Stimulated activated CD4-positive, alpha-beta T cell treated with anti-CD3 and anti-CD28 coated beads, Interleukin-1b, Interleukin-23, amount 100 ng/mL, for 1 hour (primary cell): ENCODE measurements at places on chromosomes 2 and 18.

- DNase-seq, result no peak
These were observed 7.0 kb downstream of the ASAP2 start for GRCh38 chr2:9213477-9214051.

- DNase-seq, result no peak
These were observed 19.7 kb upstream of the EMILIN2 start for GRCh38 chr18:2827061-2827460.

DNA sequence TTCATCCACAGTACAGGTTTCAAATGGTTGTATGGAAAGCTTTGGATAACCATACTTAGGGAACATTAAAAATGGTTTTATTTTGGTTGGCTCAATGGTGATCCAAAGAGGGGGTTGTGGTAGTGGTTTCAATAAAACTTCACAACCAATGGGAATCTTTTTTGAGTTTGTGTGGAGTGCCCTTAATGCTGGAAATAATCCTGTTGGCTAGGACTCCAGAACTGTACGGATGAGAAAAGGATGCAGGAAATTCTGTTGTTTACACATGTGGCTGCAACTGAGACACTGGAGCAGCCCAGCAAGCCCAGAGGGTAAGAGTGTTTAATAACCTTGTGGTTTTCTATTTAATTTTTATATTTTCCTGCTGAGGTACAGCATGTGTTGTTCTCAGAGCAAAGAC lies at the start of gene CCDC102B:
Gene CCDC102B (plus strand): TSS at position 210 of the 400 bp plus-strand sequence. CDS start 38,684 bp downstream, outside the sequence.
- DNase-seq, result no peak

- no peak for DNase-seq
These were observed 1.4 kb downstream of the GFPT1 start for GRCh38 chr2:69385443-69386151.

DNA sequence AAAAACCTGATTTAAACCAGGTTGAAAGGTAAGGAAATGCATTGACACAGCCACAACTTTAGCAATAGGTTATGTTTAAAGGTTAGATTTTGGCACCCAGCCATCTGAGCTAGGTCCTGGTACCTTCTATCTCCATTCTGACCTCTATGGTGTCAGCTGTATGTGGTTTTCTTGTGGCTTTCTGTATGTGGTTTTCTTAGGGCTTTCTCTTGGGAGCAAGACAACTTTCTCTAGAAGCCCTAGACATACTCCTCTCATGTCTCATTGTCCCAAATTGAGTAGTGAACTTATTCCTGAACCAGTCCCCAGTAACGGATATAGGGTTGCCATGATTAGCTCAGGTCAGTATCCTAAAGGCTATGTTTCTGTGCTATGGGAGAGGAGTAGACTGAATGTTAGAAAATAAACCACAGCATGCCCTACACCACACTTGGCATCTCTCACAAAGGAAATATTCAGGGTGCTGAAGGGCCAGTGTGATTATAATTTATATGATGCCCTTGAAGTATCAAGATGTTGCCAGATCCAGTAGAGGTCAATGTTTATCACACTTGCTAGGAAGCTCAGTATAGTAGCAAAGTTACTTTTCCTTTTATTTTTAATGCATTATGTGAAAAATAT lies 176.1 kb downstream of the CAPN13 start:
- DNase-seq, result no peak
